ENCODE measurements at places on chromosomes 7 and 10.

DNA sequence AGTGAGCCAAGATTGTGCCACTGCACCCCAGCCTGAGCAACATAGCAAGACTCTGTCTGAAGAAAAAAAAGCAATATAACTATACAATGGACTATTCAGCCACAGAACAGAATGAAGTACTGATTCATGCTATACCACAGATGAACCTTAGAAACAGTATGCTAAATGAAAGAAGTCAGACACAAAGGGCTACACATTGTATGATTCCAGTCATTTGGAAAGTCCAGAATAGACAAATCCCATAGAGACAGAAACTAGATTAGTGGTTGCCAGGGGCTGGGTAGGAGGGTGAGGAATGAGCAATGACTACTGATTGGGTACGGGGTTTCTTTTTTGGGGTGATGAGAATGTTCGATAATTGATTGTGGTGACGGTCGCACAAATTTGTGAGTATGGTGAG lies 9.6 kb upstream of the CFAP70 start:
- DNase-seq, result no peak

GRCh38 chr7:98737176-98737575 lies 120.1 kb downstream of the NPTX2 start:
- DNase-seq, result no peak

GRCh38 chr10:27948186-27948585 lies 50.7 kb downstream of the ODAD2 start:
- no peak for DNase-seq

- DNase-seq, result no peak
Measured at GRCh38 chr7:26928703-26929347, 64.4 kb upstream of the SKAP2 start.

GRCh38 chr10:70343312-70343711 lies 39.1 kb downstream of the LRRC20 start:
- no peak for DNase-seq

DNA sequence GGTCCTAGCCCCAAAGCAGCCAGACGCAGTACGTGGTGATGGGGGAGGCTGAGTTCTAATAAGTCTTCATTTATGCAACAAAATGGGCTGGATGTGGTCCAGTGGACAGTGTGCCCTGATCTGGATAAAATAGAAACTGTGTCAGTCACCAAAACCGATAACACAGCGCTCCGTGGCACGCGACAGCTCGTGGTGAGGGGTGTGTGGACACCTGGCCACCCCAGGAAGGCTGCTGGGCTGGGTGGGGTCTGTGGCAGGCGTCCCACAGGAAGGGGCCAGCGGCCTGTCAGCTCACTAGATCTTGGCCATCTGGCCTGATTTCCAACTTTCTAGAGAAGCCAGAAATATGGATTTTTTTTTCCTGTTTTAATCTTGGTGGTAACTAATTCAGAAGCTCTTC lies 17.0 kb downstream of the FAM20C start:
- no peak for DNase-seq

GRCh38 chr7:94701555-94701973 lies 45.6 kb upstream of the SGCE start:
- DNase-seq, result no peak

- DNase-seq, result no peak
Measured at GRCh38 chr10:60309891-60310290, 79.8 kb downstream of the ANK3 start.

DNA sequence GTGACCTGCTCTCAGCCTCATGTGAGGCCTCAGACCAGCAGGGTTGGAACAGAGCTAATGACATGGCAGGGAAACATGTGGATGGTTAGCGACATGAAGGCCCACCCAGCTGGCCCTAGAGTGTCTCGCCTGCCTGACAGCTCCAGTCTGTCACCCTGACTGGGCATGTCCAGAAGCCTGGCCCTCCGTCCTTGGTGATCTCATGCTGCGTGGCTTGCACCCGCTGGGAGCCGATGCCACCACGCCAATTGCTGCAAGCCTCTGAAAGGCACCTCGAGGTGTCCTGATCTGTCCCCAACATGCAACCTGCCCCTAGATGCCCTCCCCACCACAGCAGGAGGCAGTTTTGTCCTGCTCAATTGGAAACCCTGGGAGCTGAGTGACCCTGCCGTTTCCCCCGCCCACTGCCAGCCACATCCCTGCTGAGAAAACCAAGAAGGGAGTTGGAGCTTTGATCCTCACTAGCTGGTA lies 27.8 kb upstream of the RET start:
- DNase-seq, result no peak

- DNase-seq, result no peak
Measured at GRCh38 chr7:123979876-123980275, 53.0 kb downstream of the TMEM229A start.

- DNase-seq, result no peak
Measured at GRCh38 chr10:14826076-14826829, 11.6 kb downstream of the CDNF start.

DNA sequence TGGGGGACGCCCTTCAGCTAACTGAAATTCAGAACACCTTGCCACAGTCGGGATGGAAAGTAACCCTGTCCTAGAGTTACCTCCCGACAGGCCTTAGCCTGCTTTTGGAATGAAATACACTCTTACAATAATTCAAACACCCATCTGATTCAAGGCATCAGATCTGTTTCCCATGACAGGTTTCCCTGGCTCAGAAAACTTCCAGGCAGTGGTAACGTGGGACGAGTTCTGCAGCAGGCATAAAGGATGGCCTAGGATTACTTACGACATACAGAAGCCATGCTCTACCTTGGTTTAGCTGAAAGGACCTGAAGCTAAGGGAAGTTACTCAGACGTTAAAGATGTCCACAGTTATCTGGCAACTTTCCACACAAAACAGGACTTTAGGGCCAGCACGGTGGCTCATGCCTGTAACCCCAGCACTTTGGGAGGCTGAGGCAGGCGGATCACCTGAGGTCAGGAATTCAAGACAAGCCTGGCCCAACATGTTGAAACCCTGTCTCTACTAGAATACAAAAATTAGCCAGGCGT lies 5.0 kb downstream of the PAXIP1 start:
- no peak for DNase-seq

GRCh38 chr10:53607691-53608090 lies 835.1 kb upstream of the MBL2 start:
- DNase-seq, result no peak

- no peak for DNase-seq
Measured at GRCh38 chr10:3735175-3735574, 49.8 kb downstream of the KLF6 start.

DNA sequence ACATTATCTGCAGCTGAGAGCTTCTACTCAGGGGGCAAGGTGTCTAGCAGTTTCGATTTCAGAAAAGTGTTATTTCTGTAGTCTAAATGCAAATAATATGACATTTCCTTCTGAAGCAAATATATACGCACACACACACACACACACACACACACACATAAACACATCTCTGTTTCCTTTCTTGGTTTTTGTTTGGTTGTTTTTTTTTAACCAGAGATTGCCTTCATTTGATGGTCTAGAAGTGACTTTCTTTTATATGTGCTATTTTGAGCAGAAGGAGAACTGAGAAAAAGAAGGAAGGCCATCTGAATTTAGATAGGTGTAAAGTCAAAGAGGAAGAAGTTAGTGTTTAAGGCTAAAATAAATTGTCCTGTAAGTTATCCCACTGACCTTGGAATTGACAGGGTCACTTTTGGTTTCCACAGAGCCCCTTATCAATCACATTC lies 142.2 kb downstream of the TRIL start:
- no peak for DNase-seq

GRCh38 chr10:33669904-33670303 lies 335.4 kb upstream of the NRP1 start:
- DNase-seq, result no peak

DNA sequence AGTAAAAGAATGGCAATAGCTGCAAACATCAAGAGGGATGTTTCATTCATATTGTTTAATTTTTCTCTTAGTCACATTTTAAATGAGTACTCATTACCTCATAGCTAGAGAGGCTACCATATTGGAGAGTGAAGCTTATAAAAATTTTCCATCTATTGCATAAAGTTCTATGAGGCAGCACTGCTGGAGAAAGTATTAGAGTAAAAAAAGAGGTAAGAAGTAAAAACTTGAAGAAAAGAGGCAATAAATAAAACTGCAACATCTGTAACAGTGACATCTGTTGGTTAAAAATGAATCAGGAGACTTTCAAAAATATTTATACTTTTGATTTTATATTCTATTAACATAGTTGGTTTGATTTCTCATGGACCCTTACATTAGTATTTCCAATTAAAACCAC lies 284.5 kb upstream of the SEMA3D start:
- no peak for DNase-seq

- DNase-seq, result no peak
Measured at GRCh38 chr7:157505646-157506045, 168.8 kb downstream of the DNAJB6 start.

- no peak for DNase-seq
Measured at GRCh38 chr10:500876-501275, 188.6 kb downstream of the DIP2C start.

DNA sequence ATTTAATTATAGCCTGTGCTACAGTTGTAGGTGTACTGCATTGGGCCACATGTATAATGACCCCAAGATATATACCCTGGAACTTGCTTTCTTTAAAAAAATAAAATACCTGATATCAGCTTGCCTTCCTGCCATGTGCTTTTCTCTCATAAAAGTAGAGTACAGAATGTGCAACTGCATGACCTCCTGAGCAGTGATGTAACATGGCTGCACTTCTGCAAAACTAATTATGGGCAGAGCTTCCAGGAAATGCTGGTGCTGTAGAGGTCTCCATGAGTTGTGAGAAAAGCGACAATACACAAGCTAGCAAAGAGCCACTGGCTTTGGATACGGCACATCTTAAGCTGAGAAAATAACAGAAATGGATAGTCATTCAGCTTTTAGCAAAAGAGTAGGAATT lies 6.5 kb upstream of the ERLIN1 start:
- DNase-seq, result no peak

GRCh38 chr10:22554461-22555182 lies 159.8 kb downstream of the PIP4K2A start:
- no peak for DNase-seq

DNA sequence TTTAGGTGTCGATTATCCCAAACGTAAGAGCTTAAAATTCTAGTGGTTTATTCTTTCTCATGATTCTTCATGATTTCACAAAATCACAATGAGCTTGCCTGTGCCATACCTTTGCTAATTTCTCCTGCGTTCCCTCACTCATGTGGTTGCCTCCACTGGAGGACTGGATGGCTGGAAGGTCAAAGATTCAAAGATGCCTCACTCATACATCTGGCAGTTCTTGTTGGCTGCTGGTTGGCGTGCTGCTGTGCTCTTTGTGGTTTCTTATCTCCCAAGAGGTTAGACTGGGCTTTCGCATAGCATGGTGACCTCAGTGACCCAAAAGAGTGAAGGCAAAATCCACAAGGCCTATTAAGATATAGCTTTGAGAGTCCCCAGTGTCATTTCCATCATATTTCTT lies 877.6 kb upstream of the AUTS2 start:
- DNase-seq, result no peak

- DNase-seq, result no peak
Measured at GRCh38 chr7:93150200-93150835, 2.1 kb upstream of the SAMD9L start.

DNA sequence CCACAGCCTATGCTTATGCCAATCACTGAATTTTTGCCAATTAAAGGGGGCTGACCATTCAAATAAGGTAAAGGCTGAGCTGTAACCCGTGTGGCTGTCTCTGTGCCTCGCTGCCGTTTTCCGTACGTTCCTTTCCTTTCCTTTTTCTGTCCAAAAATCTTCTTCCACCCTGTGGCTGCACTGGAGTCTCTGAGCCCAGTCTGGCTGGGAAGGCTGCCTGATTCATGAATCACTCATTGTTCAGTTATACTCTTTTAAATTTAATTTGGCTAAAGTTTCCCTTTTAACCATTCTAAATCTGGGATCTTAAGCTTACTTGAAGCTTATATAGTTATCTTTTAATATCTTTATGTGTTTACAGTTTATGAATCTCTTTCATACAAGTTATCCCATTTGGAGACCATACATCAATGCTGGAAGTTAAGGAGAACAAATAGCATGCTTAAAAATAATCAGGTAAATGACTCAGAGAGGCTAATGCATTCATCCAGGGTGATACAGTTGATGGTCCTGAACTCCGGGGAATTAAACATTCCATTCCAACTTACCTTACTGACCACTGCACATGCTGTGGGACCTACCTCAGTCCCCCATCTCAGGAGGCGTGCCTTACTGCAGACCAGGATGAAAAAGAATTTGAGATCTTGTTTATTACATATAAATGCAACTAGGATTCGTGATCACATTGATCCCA lies 385.3 kb upstream of the ADARB2 start:
- no peak for DNase-seq
